Activated CD8-positive, alpha-beta memory T cell treated with anti-CD3 and anti-CD28 coated beads for 24 hours (primary cell): ENCODE measurements at places on chromosomes 5 and 9.

GRCh38 chr5:172616730-172617129, 24.3 kb upstream of the NEURL1B start:
- DNase-seq, result no peak

DNA sequence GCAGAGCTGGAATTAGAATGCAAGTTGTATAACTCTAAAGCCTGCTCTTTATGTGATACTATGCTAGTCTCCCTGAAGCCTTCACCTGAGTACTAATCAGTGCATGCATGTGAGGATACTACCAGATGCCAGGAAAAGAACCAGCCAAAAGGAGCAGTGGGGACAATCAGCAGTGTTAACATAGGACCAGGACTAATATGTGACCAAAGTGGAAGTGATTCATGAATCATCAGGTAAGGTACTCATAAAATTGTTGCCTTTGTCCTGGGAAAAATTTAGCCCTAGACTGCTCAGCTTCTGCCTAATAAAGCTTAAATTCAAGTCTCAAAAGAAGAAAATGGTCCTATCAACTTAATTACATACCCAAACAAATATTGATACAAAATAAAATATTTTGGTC, 13.4 kb upstream of the TSLP start:
- DNase-seq, result no peak

DNA sequence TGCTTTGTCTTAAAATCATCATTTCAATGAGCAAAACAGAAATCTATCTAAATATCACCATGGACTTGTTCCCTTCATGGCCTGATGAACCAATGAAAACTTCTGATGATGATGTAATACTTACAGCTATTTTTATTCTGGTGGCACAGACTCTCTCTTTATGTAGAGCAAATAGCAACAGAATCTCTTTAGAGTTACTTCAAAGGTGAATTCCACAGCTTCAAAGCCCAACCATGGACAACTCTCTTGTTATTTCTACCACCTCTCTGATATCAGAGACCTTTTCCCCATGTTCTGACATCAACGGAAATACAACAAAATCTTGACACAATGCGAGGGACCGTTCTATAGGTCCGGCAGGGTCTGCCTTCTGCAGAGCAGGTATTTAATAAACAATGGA, 70.1 kb downstream of the RETREG1 start:
- DNase-seq, result no peak

DNA sequence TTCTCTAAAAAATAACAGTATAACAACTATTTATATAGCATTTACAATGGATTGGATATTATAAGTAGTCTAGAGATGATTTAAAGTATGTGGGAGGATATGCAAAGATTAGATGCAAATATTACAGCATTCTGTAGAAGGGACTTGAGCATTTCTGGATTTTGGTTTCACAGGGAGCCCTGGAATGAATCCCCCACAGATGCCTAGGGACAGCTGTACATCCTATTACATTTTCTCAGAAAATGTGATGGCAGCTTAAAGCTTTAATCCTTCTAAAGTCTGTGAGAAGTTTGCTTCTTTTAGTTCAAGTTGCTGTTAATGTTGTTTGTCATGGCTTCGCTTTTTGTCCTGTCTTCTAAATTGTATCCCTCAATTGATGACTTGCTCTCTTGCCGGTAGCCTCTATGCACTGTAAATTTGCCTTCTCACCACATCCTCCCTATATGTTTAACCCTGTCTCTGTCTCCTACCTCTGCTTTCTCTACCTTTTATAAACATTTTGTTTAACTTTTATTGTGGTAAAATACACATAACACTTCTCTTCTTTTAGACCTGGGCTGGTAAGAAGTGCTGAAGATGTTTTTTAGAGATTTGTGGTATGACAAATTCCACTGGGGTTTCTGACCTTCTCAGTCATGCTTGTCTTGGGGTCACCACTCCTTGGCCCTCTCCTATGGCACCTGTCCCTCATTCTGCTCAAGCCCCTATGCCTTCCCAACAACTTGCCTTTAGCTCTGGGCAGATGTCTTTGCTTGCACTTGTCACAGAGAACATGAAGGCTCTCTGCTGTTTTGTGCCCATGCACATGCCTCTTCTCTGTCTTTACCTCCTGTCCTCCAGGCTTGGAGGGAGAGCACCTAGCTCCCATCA, 37.9 kb downstream of the LNPEP start:
- no peak for DNase-seq

DNA sequence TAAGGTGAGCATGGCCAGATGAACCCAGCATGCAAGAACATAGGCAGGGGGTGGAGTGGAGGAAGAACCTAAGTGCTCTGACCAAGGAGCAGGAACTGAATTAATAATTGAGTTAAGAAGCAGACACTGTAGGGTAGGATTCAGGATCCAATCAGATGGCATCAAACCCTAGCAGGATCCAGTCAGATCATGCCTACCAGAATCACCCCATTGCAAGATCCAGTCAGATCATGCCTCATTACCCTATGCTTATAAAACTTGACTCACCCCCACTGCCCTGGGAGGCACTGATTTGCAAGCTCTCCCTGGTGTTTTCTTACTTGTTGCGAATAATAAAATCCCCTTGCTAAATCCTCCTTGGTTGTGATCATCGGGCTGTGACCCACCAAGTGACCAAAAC, 19.7 kb downstream of the TUSC1 start:
- no peak for DNase-seq

DNA sequence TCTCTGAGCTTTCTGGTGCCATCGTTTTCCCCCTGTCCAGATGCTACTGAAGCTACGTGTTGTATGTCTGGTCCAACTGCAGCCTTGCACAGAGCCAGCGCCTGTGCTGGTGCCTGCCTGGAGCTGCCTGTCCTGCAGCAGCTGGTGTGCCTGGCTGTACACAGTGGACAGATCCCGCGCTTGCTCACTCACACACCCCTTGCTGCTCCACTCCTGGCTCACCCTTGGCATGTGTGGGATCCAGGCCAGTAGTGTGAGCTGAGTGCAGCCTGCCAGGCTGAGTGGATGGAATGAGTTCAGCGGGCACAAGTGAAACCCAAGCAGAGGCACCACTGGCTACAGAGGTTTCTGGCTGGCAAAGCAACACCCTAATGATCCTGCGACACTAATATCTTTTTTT, 40.4 kb downstream of the FER start:
- DNase-seq, result no peak

DNA sequence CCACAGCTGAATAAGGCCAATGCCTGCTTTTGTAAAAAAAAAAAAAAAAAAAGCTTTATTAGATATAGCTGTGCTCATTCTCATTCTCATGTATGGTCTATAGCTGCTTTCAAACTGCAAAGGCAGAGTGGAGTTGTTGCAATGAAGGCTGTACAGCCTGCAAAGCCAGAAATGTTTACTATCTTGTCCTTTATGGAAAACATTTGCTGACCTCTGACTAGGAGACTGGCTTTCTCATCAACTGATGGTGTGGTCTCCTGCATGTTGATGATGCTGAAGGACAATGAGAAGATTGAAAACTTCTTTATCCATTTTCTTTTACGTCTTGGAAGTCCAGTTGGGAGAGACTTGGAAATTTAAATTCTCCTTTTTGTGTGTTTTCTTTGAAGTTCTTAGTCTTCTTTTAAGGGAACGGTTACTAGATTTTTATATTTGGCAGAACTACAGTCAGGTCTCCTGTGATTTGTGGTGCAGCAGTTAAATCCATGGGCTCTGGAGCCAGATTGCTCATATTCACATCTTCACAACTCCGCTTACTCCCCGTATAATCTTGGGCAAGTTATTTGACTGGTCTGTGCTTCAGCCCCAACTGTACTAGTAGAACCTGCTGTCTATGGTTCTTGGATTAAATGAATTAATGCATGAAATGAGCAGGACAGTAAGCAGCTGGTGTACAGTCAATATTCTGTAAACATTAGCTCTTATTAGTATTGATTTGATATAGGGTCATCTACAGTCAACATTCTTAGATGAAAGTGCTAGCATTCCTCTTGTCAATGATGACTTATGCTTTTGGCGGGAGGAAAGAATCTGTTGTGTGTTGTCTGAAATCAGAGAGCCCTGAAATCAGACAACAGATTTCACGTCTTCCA, 39.7 kb upstream of the BASP1 start:
- DNase-seq, result no peak

- no peak for DNase-seq
Measured at GRCh38 chr5:173789031-173789920, 98.9 kb upstream of the CPEB4 start.

DNA sequence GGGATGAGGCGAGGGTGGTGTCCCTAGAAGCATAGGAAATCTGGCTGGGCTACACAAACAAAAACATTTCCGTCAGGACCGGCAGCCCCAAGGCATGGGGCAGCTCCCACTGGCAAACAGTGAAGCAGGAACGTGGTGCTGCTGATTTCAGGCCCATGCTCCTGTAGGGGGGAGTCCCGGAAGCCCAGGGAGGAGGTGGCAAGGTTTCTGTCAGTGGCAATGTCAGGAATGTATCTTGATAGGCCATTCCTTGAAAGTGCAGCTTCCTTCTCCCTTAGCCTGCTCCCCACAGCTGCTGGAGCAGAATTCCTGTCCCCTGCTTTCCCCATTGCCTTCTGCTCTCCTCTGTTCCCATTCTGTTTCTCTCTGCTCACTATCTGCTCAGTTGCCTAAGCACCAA, 42.4 kb downstream of the MRRF start:
- DNase-seq, result no peak
